Right ventricle myocardium superior (tissue), 1 donor: ENCODE measurements at places on chromosomes 7 and 10. TPM values are rescaled to one million over a fixed set of nuclear protein-coding genes. Genes with fewer than 3 reads are reported as not detected.

TEX47 gene
- not detected for total RNA-seq

FRMD4A gene
- total RNA-seq = 33.2 TPM

- no peak for DNase-seq
These were observed 42.2 kb upstream of the LAMB1 start for GRCh38 chr7:108045154-108045553.

DNA sequence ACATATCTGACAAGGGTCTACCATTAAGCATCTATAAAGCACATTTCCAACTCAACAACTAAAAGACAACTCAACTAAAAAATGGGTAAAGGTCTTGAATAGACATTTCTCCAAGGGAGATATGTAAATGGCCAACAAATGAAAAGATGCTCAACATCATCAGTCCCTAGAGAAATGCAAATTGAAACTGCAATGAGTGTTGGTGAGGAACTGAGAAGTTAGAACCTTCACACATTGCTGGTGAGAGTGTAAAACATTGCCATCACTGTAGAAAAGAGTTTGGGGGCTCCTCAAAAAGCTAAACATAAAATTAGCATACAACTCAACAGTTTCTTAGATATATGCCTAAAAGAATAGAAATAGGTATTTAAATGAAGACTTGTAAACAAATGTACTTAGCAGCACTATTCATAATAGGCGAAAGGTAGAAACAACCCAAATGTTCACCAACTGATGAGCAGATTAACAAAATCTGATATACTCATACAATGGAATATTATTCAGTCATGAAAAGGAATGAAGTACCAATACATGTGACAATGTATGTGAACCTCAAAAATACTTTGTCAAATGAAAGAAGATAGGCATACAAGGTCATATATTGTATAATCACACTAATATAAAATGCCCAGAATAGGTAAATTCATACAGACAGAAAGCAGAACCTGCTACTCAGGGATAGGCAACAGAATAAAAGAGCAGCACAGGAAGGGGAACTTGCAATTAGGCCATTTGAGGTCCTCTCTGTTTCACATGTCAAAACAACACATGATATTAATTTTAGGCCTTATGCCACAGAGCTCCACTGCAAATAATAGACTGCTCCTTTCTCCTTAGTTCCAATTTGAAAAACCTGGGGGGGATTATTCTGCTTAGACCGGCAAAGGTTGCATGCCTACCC, 10.6 kb upstream of the LRRC72 start:
- DNase-seq = no peak

DNA sequence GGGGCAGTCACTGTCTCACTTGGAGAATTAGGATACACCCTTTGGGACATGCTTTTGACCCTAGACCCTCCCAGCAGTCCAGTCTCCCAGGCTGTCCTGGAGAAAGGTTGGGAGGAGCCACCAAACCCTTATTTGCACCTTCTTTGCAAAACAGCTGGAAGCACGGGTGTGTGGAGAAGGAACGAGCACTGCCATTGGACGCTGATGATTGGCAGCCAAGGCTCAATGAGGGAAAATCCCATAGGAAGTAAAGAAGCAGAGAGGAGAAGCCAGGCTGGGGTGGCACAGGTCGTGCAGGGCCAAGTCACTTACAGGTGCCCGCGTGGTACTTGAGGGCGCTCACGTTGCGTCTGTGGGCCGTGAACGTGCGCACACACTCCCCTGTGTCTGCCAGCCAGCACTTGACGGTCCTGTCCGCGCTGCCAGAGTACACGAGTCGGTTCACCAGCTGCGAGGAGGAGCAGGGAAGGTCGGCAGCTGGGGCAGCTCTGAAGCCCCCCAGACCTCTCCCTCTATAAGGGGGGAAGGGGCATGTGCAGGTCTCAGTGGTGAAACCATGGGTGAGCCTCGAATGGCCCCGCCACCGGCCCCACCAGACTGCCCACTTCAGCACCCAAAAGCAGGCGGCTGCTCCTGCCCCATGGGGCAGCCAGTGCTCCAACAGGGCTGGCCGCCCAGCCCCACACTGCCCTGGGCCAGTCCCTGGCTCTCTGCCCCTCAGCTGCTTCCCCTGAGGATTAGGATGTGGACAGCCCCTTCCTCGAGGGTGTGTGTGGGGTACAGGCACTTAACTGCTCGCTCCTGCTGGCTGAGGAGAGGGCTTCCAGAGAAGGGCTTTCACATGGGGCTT, 24.8 kb downstream of the WDR86 start:
- DNase-seq = no peak

DNA sequence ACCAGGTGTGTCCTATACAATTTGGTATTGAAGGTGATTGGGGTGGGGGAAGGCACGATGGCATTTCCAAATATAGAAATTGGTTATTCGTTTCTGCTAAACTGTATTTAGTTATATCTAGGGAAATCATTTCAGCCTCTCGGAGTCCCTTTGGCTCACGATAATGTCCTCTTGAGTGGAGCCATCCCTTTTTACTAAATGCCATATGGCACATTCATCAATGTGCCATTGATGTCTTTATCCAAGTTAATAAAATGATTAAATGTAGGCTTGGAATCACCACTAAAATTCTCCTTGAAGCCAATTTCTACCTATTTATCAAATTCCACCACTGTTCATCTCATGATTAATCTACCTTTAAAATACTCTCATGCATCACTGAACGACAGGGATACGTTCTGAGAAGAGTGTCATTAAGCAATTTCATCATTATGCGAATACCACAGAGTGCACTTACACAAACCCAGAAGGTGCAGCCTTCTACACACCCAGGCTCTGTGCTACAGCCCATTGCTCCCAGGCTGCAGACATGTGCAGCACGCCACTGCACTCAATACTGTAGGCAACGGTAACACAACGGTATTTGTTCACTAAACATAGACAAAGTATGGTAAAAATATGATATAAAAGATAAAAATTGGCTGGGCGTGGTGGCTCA, 219.2 kb upstream of the C7orf33 start:
- no peak for DNase-seq

PRF1 gene
- total RNA-seq = 2.2 TPM
